Fibroblast of lung (primary cell): ENCODE measurements at places on chromosomes 5 and 9. TPM values are rescaled to one million over a fixed set of nuclear protein-coding genes. Genes with fewer than 3 reads are reported as not detected.

Gene CREBRF
- 25.2 and 38.8 TPM in 2 replicates for total RNA-seq

DNA sequence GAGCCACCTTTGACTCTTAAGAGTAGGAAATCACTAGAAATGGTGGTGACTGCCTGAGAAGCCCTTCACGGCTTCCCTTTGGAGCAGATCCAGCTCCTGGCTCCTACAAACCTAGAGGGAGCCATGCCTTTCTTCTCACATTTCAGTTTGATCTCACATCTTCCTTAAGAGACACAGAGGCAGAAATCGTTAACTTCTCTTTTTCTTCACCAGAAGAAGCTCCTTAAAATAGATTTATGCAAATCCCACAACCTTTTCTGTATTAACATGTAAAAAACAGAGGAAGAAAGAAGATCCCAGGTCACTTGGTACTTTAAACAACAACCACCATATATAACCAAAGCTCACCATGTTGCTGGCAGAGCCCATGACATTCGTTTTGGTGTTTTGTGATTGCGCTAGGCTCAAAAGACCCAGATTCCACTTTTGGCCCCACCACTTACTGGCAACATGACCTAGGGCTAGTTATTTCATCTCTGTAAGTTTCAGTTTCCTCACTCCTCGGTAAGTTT lies 29.6 kb downstream of the PAX5 start:
- H3K4me1 ChIP-seq: no peaks in the 10 kb centered on the region
- no peak for DNase-seq
- peaks cover 33% of the 10 kb centered on the region for H3K27me3 ChIP-seq
- no peaks in the 10 kb centered on the region for H3K36me3 ChIP-seq

DNA sequence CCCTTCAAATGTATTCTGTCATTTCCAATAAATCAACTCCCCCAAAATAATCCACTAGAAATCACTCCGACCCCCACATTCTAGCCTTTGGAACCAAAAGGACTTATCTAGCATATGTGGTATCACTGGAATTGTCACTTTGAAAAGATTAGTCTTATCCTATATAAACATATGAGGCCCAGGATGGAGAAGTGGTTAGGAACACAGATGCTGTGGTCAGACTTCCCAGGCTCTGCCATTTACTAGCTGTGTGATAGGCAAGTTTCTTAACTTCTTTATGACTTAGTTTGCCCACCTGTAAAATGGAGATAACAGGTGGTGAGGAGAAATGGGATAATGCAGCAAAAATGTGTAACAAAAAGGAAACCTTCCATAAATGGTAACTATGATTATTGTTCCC lies 62.0 kb upstream of the GLRX start:
- H3K4me3 ChIP-seq: no peak overlapping the region
- DNase-seq: no peak
- no peaks in the 10 kb centered on the region for H3K27me3 ChIP-seq
- peaks cover 5% of the 10 kb centered on the region for H3K36me3 ChIP-seq

- H3K4me1 ChIP-seq: no peaks in the 10 kb centered on the region
- no peak overlapping the region for H3K4me3 ChIP-seq
- no peak for DNase-seq
Measured at GRCh38 chr9:135949501-135950134, 11.6 kb downstream of the UBAC1 start.

Gene GBGT1
- 3.3 and 4.1 TPM in 2 replicates for total RNA-seq

DNA sequence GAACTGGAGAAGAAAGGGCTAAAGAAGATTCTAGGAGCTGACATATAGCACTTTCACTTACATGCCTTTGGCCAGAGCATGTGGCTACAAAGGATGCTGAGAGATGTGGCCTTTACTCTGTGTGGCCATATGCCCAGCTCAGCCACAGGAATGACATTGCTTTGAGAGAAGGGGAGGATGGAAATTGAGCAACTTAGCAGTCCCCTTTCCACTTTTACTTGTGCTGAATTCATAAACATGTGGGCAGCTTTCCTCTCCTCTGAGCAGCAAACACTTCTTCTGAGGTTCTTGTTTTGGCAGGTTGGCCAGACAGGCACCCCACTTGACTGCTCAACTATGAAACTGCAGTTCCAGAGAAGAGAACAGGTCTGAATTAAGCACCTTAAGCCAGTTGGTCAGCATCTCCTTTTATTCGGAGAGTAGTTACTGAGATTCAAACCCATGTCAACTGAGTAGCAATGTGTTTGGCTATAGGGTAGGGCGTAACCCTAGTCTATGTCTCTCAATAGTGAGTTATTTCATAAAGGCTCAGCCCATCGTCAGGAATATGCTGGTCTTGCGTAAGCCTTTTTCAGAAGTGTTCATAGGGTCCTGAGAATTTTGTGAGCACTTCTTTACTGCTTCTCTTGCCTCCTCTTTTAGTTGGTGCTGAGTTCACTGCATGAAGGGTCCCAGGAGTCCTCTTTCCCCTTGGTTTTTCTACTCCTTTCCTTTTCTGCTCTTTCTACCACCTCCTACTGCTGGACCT lies 134.5 kb downstream of the PALM2AKAP2 start:
- H3K4me1 ChIP-seq: peaks cover 30% of the 10 kb centered on the region
- no peak overlapping the region for H3K4me3 ChIP-seq
- no peaks in the 10 kb centered on the region for H3K36me3 ChIP-seq
- H3K27ac ChIP-seq: peak overlapping the region; percentile 96
- no peaks in the 10 kb centered on the region for H3K27me3 ChIP-seq
- peak; percentile 96 for DNase-seq

DNA sequence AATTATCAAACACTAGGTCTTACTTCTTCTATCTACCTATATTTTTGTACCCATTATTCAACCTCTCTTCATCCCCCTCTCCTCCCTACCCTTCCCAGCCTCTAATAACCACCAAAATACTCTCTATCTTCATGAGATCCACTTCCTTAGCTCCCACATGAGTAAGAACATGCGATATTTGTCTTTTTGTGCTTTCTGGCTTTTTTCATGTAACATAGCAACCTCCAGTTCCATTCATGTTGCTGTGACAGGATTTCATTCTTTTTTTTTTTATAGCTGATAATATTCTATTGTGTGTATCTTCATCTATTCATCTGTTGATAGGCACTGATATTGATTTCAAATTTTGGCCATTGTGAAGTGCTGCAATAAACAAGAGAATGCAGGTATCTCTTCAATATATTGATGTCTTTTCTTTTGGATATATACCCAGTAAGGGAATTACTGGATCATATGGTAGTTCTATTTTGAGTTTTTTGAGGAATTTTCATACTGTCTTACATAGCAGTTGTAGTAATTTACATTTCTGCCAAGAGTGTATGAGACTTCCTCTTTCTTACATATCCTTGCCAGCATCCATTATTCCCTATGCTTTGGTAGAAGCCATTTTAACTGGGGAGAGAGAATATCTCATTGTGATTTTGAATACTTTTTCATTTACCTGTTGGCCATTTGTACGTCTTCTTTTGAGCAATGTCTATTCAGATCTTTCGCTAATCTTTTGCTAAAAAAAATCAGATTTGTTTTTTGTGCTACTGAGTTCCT lies 156.8 kb downstream of the DCP2 start:
- H3K4me1 ChIP-seq: no peaks in the 10 kb centered on the region
- no peak overlapping the region for H3K4me3 ChIP-seq
- no peak overlapping the region for H3K27ac ChIP-seq
- no peak for DNase-seq

GRCh38 chr5:169712428-169712827 lies 75.4 kb downstream of the DOCK2 start:
- no peaks in the 10 kb centered on the region for H3K27me3 ChIP-seq
- no peak overlapping the region for H3K4me3 ChIP-seq
- no peaks in the 10 kb centered on the region for H3K36me3 ChIP-seq
